Muscle of back (tissue), 13 donors: ENCODE measurements at places on chromosomes 6 and 20. TPM values are rescaled to one million over a fixed set of nuclear protein-coding genes. Genes with fewer than 3 reads are reported as not detected.

Gene NCOA5
- polyA plus RNA-seq = 26.9 TPM

Gene STX11
- polyA plus RNA-seq = 2.4 TPM

Gene BPI
- 1.8 TPM for polyA plus RNA-seq

Gene BICRAL
- 10.7 TPM for polyA plus RNA-seq

Gene SLC22A16
- 0.44 TPM for polyA plus RNA-seq

Gene TCF19
- polyA plus RNA-seq = 12.1 TPM
